ENCODE measurements at places on chromosomes 2 and 18.

- DNase-seq: no peak
Observed at GRCh38 chr18:37570336-37570930, 4.8 kb upstream of the CELF4 start.

GRCh38 chr18:75438891-75439290 lies 11.4 kb upstream of the SMIM21 start:
- no peak for DNase-seq

GRCh38 chr2:23537991-23538390 lies 153.0 kb downstream of the KLHL29 start:
- DNase-seq: no peak

DNA sequence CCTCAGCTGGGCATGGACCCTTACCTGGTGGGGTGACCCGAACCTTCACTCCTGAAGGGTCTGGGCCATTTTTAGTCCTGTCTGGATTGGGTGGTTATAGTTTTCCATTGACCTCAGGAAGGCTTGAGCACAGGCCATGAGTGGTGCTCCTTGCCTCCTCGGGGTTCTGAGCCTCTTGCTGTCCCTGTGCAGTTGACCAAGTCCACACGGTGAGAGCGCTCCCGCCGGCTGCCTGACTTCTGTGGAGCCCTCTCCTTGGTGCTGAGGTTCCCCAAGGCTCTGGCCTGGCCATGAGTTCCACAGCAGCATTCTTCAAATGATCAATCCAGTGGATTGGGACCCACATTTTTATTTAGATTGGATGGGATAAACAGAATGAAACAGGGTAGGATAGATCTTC lies 159.5 kb downstream of the SEPTIN10 start:
- no peak for DNase-seq

- DNase-seq: no peak
Observed at GRCh38 chr2:178943745-178944144, 106.2 kb downstream of the CCDC141 start.

- peak; percentile 78 for DNase-seq
Observed at GRCh38 chr2:176140513-176141317, 10.6 kb upstream of the HOXD4 start.

- no peak for DNase-seq
Observed at GRCh38 chr18:71370671-71371445, 1082.0 kb downstream of the SOCS6 start.

DNA sequence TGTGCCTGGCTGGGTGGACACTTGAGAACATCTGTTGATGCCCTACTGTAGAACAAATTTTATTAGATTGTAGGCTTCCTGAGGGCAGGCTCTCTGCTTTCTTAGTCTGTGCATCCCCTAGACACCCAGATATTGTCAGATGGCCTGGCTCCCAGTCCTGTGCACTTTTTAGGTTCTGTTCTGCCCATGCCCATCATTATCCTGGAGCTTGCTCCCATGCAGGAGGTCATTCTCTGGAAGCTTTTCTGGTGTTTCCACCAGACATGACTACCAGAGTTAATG lies 213.3 kb downstream of the MYCN start:
- no peak for DNase-seq

- DNase-seq: no peak
Observed at GRCh38 chr2:65491381-65491905, 59.0 kb upstream of the SPRED2 start.

GRCh38 chr2:239583171-239583878 lies 182.5 kb upstream of the HDAC4 start:
- no peak for DNase-seq

DNA sequence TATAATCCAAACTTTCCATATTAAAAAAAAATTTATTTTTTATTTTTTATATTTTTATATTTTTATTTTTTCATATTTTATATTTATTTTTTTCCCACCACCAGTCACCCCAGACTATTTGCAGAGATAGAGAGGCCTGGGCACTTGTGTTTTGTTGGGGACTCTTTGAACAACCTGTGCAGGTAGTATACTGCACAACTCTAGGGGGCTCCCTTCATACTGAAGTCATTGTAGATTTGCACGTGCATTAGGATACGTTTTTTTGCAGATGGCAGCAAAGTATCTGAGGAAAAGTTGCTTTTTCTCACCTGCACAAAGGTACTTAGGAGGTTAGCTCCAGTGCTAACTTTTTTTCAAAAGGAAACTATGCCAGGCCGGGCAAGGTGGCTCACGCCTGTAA lies 73.9 kb upstream of the TANC1 start:
- DNase-seq: no peak

- DNase-seq: no peak
Observed at GRCh38 chr2:73117441-73117840, 4.7 kb upstream of the RAB11FIP5 start.

DNA sequence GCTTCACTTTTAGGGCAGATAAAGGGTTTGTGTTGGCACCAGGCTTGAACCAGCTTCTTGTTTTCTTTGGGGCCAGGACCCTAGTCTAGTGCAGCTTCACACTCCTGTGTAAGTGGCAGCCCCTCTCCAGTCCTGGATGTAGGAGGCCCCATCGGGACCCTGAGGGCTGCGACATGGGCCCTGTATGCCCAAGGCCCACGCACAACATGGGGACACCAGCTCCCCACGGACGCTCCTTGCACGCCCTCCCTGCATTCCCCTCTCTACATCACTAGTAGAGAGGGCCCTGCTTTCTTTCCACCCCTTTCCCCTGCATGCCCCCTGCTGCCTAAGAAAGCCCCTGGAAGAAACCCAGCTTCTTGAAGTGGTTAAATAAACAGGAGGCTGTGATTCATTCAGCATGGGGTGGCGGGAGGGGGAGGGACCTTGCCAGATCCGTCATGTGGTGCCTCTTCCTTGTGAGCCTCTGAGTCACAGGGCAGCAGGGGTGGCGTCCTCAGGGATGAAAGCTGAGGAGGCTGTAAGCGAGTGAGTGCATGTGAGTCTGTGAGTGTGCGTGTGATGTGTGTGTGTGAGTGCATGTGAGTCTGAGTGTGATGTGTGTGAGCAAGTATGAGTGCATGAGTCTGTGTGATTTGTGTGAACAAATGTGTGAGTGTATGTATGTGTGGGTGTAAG lies 42.5 kb downstream of the COPS8 start:
- DNase-seq: no peak

- DNase-seq: no peak
Observed at GRCh38 chr2:145623136-145623535, 1103.2 kb upstream of the ZEB2 start.

GRCh38 chr2:120865656-120866055 lies 130.0 kb downstream of the GLI2 start:
- no peak for DNase-seq

DNA sequence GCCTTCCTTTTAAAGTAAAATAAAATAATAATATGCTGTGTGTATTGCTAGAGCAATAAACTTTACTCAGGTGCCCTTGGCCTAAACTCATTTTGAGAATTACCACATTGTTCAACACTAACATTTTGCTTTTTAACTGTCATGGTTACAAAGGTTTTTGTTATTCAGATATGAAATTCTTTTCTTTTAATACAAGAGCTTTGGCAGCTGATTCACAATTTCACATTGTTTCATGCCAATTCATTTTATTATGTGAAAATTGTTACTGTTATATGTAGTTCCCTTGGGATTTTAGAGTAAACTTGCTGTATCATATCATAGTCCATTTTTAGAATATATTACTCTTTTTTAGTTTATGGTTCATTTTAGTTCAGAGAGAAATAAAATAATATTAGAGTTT lies 65.8 kb upstream of the ZNF804A start:
- DNase-seq: no peak

GRCh38 chr2:26018184-26019055 lies 15.5 kb upstream of the RAB10 start:
- DNase-seq: no peak

GRCh38 chr2:17662723-17663122 lies 90.9 kb downstream of the SMC6 start:
- no peak for DNase-seq

DNA sequence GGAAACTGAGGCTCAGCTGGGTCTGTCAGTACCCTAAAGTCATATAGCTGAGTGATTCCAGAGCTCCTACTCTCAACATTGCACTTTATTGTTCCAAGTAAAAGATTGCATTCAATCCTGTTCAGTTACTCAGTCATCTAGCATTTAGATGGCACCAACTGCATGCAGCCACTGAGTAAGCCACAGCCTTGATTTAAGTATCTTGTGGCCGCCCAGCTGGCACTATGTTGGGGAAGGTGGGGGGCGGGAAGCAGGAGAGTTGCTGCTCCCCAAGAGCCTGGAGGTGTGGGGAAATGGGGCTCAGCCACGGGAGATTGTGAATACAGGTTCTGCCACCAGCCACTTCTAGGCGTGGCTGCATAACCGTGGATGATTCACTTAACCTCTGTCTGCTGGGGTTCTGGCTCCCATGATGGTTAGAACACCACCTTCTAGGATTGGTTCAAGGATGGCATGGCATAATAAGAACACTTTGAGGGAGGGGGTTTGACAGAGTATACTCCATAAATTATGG lies 17.1 kb downstream of the ZFP36L2 start:
- DNase-seq: no peak

DNA sequence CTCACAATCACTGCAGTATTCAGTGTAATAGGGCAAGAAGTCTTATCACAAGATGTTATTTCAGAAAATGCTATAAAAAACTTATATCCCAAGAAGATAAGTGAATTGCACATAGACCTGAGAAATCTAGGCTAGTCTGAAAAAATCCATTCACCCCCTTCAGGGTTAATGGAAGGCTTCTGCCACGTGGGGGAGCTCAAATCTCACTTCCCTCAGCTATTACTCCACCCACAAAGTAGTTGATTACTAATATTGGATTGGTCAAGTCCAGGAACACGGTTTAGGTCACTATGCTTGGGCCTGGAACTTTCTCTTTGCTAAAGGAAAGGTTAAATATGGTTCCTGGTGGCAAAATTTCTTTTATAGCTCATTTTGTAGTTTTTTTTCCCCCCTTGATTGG lies 51.2 kb upstream of the ADAM23 start:
- DNase-seq: peak; percentile 51

GRCh38 chr2:210888035-210888434 lies 331.6 kb downstream of the CPS1 start:
- DNase-seq: no peak

- no peak for DNase-seq
Observed at GRCh38 chr2:171244970-171245782, 84.5 kb upstream of the TLK1 start.

GRCh38 chr18:52499016-52499415 lies 159.0 kb downstream of the DCC start:
- no peak for DNase-seq

- no peak for DNase-seq
Observed at GRCh38 chr2:112699984-112700667, 20.7 kb upstream of the NT5DC4 start.

DNA sequence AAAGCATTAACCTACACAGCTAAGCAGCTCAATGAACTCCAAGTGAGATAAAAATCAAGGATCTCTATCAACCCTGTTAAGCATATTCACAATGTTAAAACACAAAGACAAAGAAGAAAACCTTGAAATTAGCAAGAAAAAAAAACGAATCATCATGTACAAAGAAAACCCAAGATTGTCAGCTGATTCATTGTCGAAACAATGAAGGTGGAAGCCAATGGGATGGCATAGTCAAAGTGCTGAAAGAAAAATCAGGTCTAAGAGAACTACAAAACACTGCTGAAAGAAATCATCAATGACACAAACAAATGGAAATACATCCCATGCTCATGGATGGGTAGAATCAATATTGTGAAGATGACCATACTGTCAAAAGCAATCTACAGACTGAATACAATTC lies 32.5 kb downstream of the NMS start:
- no peak for DNase-seq

DNA sequence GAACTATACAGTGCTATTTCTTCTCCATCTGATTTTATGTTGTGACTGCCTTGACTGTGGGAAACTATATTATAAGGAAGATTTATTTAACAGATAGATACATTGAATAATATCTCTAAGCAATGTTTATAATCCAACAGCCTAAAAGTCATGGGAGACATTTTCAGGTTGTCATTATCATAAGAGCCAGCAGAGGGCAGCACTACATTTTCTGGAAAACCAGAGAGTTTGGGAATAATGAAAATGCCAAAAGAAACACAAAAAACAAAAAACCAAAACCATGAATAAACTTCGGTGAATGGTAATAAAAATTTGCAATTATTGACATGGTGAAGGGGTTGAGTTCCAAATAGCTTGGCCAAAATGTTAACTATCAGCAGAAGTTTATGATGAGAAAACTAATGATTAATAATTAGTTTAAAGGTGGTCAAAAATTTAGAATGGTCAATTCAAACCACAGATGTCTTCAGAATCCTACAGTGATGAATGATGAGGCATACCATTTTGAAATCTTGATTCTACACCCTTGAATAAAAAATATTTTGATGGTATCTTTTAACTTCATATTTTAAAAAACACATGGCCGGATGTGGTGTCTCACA lies 4.7 kb downstream of the EEF1B2 start:
- DNase-seq: peak; percentile 40

GRCh38 chr2:177106212-177106611 lies 106.4 kb upstream of the HNRNPA3 start:
- no peak for DNase-seq

GRCh38 chr2:237864940-237865622 lies 5.7 kb downstream of the RAMP1 start:
- no peak for DNase-seq

DNA sequence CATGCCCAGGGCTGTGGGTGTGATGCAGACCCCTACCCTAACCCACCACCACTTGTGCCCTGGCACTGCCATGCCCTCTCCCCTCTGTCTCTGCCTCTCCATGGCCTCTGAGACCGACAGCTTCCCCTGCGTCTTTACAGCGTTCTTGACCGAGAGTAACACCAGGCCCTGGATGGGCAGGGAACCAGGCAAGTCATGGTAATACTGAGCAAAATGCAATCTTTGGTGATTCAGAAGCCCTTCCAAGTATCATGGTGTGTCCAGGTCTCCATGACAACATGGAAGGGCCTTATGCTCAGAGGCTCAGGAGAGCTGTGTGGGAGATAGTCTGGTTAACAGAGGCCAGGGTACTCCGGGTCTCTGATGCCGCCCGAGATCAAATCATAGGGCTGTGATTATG lies 176.1 kb downstream of the KLHL29 start:
- no peak for DNase-seq

DNA sequence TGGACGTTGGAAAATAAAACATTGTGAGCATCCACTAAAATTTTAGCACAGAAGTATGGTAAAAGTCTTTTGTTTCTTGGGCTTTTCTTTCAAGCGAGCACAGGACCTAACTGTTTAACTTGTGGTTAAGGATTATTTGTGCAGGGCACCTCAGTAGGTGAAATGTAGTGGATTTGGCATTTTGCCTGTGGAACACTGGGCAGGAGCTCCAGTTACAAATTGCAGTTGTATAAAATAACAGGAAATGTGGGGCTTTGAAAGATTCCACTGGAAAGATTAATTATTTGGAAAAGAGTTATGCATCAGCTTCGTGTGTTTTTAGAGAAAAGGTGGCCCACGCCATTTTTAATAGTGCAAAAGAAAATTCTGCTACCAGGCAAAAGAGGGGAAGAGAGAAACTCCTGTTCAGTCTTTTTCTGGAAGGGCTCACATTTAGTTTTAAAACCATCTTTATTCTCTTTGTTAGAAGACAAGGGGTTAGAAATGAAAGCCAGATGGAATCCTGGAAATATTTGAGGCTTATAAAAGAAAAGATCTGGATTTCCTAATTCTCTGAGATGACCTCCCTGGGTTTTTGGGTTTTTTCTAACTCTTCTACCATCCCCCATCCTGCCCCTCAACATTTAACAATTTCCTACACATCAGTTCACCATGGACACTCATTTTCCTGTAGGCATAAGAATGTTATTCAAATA lies 144.3 kb upstream of the SERTAD2 start:
- no peak for DNase-seq

All from activated naive CD4-positive, alpha-beta T cell treated with anti-CD3 and anti-CD28 coated beads, Interleukin-2, amount 10 ng/mL, durations not matched to agents 7 days and 5 days (primary cell).